ENCODE measurements at places on chromosomes 1 and 21. TPM values are rescaled to one million over a fixed set of nuclear protein-coding genes. Genes with fewer than 3 reads are reported as not detected.

Gene DISC1
- total RNA-seq: 6.1 TPM

GRCh38 chr1:44073528-44073927, 42.3 kb upstream of the SLC6A9 start:
- H3K4me1 ChIP-seq: peaks cover 8% of the 10 kb centered on the region
- H3K27ac ChIP-seq: no peak overlapping the region
- DNase-seq: no peak
- H3K4me3 ChIP-seq: no peak overlapping the region

Gene ACTA1
- total RNA-seq: 2.5 TPM

DNA sequence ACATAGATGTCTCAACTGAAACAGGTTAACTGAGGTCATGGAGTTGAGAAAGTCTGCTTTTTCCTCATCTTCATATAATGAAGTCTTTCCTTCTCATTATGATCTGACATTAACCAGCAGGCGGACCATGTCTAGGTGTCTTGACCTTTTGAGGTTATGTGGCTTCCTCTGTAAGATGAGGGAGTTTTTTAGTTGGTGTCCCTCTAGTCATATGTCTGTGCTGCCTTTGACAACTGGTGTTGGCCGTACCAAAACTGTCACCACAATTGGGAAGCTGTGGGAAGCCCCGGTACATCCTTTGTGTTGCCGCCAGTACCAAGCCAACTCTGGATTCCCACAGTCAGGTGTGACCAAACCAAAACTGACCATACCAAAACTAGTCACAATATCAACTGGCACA, 105.1 kb downstream of the PBX1 start:
- no peak overlapping the region for H3K27ac ChIP-seq
- H3K36me3 ChIP-seq: peaks cover 8% of the 10 kb centered on the region
- H3K4me3 ChIP-seq: no peak overlapping the region
- H3K27me3 ChIP-seq: no peaks in the 10 kb centered on the region
- H3K4me1 ChIP-seq: peaks cover 35% of the 10 kb centered on the region

Gene FAM78B
- total RNA-seq: 3.1 TPM

DNA sequence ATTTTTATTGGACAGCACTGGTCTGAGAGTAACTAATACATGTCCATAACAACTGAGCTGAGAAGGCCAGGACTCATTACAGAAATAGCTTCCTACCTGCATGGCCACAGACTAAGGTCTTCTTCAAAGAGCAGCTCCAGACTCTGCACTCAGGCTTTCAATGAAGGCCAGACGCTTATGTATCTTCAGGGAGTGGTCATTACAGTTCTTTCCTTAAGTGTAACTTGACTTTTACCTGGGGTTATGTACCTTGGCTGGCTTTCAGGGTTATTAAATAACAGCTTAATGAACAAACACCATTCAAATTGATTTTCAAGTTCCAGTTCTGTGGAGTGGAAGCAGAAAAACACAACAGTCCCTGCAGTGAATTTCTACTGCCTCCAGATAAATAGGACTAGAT, 23.8 kb upstream of the SLC22A15 start:
- no peak overlapping the region for H3K4me3 ChIP-seq
- DNase-seq: no peak
- H3K36me3 ChIP-seq: no peaks in the 10 kb centered on the region
- H3K27me3 ChIP-seq: peaks cover 3% of the 10 kb centered on the region
- H3K27ac ChIP-seq: peak overlapping the region; percentile 38
- peaks cover 4% of the 10 kb centered on the region for H3K4me1 ChIP-seq

DNA sequence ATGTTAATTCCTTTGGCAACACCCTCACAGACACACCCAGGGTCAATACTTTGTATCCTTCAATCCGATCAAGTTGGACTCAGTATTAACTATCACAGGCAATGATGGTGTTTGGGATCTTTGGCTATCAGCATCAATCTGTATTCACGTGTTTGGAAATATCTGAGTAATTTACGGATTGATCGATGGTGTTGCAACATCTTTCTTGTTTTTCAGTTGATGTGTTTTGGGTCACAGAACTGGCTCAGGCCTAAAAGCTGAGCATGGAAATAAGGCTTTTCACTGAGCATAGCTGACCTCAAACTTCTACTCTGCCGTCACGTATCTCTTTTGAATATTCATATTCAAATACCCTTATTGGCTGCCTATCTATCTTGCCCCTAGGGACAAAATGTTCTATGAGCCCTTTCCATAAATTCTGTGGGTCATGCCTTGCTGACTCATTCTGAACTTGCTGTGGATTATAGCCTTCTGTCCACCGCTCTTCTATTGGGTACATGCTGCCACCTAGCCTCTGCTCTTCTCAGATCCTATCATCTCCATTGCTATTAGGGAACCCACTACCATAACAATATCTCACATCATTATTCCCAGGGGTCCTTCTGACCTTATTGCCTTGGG, 156.0 kb downstream of the PDE4B start:
- peak overlapping the region; percentile 12 for H3K27ac ChIP-seq
- H3K4me1 ChIP-seq: no peaks in the 10 kb centered on the region
- peaks cover 10% of the 10 kb centered on the region for H3K27me3 ChIP-seq
- no peak overlapping the region for H3K4me3 ChIP-seq

GRCh38 chr1:25760122-25760719, 39.8 kb upstream of the SELENON start:
- no peaks in the 10 kb centered on the region for H3K36me3 ChIP-seq
- no peak overlapping the region for H3K4me3 ChIP-seq

GRCh38 chr1:168086438-168086837, 50.3 kb downstream of the GPR161 start:
- H3K36me3 ChIP-seq: peaks cover 18% of the 10 kb centered on the region
- no peak overlapping the region for H3K27ac ChIP-seq
- H3K4me3 ChIP-seq: no peak overlapping the region
- peaks cover 7% of the 10 kb centered on the region for H3K4me1 ChIP-seq
- no peak for DNase-seq

GRCh38 chr1:226476648-226477319, 68.9 kb upstream of the PARP1 start:
- DNase-seq: no peak
- no peak overlapping the region for H3K4me3 ChIP-seq
- H3K36me3 ChIP-seq: no peaks in the 10 kb centered on the region
- H3K27ac ChIP-seq: no peak overlapping the region

Gene CACNA1S
- 0.05 TPM for total RNA-seq

DNA sequence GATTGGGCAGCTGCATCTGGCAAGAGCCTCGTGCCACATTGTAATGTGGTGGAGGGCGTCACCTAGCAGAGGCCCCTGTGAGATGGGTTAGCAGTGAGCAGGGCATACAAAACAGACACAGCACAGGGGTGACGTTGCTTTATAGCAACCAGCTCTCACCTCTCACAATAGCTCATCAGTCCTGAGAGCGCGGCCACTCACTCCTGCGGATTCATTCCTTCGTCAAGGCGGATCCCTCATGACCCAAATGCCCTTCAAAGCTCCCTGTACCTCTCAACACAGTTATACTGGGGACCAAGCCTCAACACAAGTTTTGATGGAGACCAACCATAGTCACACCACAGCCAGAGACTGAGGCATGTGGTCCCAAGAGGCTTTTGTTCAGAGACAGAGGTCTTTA, 22.9 kb downstream of the SLC37A1 start:
- peaks cover 22% of the 10 kb centered on the region for H3K36me3 ChIP-seq
- no peaks in the 10 kb centered on the region for H3K27me3 ChIP-seq
- no peak overlapping the region for H3K27ac ChIP-seq
- H3K4me3 ChIP-seq: no peak overlapping the region
- no peak for DNase-seq

Gene NUP210L
- 0.05 TPM for total RNA-seq

DNA sequence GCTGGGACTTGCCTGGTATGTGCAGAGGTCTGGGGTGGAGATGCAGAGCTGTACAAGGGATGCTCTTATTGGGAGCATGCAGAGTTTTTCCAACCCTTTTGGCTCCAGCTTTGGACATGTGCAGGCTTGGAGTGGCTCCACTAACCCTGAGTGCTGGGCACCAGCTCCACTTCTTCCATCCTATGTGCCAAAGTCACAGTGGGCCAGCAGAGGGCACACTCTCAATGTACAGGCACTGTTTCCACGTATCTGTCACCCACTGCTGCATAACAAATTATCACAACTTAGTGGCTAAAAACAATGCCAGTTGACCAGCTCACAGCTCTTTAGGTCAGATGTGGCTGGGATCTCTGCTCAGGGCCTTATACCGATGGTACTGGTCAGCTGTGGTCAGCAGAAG, 631.8 kb downstream of the AJAP1 start:
- H3K4me1 ChIP-seq: peaks cover 1% of the 10 kb centered on the region
- H3K4me3 ChIP-seq: no peak overlapping the region
- H3K27me3 ChIP-seq: peaks cover 11% of the 10 kb centered on the region
- DNase-seq: no peak

- H3K4me1 ChIP-seq: no peaks in the 10 kb centered on the region
- no peak overlapping the region for H3K27ac ChIP-seq
- H3K4me3 ChIP-seq: no peak overlapping the region
- DNase-seq: no peak
- no peaks in the 10 kb centered on the region for H3K36me3 ChIP-seq
Observed at GRCh38 chr1:79614762-79615161, 608.2 kb upstream of the ADGRL4 start.

Gene RGS8
- total RNA-seq: 0.05 TPM

GRCh38 chr1:166368030-166368429, 201.2 kb upstream of the FAM78B start:
- no peak for DNase-seq
- H3K27ac ChIP-seq: no peak overlapping the region
- no peaks in the 10 kb centered on the region for H3K4me1 ChIP-seq
- H3K4me3 ChIP-seq: no peak overlapping the region

All from progenitor cell of endocrine pancreas (in vitro differentiated cells).